ENCODE measurements at places on chromosomes 4 and X.

GRCh38 chr4:2741626-2742025 is 14.5 kb downstream of the TNIP2 start:
- DNase-seq: no peak

DNA sequence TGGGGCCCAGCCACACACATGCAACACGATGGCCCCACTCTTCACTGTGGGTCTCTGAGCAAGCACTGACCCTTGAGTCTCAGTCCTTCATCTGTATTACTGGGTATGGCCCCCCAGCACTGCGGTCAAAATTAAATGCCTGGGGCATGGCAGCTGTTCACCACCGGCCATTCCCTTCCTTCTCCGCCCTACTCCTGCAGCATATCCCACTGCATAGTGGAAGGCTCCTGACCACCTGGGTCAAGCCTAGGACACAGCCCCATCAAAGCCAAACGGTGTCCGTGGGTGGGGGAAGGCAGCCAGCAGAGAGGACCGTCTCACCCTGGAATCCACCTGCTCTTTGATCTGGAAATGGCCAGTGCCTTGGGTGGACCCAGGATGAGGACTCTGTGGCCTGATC is 30.7 kb downstream of the PPP2R2C start:
- no peak for DNase-seq

DNA sequence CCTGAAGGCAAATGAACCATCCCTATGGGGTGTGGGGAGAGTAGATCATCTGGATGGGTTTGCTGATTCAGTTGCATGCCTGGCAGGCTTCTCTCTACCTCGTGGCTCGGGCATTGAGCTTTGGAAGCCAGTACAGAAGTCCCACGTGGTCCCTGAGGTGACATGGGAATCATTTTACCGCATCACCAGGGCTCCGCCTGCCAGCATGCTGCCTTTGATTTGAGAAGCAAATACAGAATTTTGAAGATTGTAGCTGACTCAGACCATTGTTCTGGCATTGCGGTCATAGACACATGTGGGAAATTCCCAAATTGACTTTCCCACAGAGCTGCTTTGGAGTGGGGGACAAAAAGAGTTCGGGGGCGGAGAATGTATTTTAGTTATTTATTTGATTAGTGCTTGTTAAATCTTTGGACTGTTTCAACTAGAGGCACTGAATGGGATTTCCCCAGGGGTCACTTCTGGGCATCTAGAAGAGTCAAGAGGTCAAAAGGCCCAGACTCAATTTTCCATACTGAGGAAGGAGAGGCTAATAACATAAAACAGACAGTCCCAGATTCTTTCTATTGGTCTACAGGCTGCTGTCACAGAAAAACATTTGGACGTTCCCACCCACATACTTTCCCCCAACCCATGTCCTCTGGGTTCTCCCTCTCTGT is 79.3 kb downstream of the NHSL2 start:
- no peak for DNase-seq

- no peak for DNase-seq
These were observed 108.9 kb downstream of the AFAP1 start for GRCh38 chr4:7830747-7831146.

DNA sequence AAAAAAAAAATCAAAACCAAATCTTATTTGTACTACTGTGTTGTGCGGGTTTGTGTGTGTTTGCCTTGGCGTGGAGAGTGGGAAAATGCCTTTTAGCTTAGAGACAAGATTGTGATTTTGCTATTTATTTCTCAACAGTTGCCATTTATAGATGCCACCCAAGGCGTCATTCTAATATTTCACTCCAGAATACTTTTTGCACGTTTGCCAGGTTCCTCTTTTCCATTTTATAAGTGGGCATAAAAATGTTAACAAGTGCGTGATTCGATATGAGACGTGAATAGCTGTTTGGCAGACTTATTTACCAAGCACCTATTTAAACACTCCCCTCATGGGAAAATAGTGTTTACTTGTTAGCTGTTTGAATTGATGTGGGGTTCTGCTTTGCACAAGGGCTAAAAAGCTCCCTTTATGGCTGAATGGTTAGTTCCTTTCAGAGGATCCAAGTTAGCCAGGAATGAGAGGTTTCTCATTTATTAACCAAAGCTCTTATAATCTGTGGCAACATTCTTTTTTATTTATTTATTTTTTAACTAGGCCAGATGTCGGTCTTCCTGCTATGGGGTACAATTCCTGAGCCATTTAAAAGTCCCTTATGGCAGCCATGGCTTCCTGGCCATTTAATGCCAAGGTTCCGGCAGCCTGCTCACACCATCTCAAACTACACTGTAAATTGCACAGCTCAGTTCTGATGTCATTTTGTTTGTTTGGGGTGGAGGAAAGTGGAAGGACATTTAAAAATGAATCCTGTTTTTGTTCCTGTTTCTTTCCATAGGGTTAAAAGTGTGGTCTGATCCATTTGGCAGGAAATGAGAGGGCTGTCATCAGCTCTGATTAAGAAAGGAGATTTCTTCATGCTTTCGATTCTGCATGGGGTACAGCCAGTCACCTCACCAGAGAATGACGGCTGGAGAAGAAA is 14.6 kb downstream of the SMIM20 start:
- no peak for DNase-seq

- peak; percentile 56 for DNase-seq
These were observed 118.3 kb downstream of the MGST2 start for GRCh38 chr4:139783741-139784484.

GRCh38 chr4:84166486-84166885 is 332.6 kb downstream of the NKX6-1 start:
- DNase-seq: no peak

DNA sequence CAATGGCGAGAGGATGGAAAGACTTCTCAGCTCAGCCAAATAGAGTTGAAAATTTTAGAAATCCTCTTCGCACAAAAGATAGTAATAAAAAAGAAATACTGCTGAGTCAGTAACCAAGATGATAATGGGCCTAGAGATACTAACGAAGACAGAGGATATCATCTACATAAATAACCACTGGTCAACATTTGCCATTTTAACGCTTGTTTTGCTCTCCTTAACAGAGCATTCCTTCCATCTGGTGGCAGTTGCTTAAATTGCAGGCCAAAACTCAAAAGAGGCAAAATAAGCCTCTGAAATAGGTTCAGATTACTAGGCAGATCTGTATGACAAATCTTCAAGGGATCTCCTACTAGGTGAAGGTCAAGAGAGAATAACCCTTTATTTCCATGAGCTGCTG is 51.7 kb upstream of the MCF2 start:
- no peak for DNase-seq

DNA sequence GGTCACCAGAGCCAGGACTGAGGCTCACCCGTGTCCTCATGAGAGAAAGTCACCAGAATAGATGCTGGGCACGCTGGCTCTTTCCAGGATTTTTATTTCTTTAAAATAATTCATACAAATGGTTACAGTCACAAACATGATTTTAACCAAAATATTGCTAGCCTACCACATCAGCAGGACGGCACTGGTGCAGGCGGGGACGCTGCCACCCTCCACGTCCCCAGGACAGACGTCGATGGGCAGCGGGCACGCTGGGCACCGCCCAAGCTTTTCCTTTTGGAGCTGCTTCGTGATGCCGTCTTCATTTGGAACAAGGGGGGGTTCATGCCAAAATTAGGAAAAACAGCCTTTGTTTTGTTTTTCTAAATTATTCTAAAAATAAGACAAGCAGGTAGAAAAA is 37.6 kb downstream of the CTBP1 start:
- DNase-seq: no peak

DNA sequence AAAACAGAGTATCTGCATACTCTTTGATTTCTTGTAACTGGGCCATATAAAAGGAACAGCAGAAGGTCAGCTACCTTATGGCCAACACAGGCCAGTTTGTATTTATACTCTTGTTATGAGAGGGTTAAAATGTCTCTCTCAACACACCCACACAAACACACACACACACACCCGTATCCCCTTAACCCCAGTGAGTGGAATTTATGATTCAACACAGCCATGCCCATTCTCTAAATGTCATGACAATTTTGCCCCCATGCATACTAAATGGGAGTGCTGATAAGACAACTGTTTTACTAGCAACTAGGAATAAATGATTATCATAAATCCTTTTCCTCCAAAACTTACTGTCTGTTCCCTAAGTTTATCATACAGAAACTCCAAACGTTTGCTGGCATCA is 22.1 kb upstream of the SCD5 start:
- DNase-seq: no peak

- no peak for DNase-seq
These were observed 33.7 kb upstream of the ADH7 start for GRCh38 chr4:99468889-99469288.

- DNase-seq: no peak
These were observed 85.7 kb downstream of the CORIN start for GRCh38 chr4:47752214-47752613.

DNA sequence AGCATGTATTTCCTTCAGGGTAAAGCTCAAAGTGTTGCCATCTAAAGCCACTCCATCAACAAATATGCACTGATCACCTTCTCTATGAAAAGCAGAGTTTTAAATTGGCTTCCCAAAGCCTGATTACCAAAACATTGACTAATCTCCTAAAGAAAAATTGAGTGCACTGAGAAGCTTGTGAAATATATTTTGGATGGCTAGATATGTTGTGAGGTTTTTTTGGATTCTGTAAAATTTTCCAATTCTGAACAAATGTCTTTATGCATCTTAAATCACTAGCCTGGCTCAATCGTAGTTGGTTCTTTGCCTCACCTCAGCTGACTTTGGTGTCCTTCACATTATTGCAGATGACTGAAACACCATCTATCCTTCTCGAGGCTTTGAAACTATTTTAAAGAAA is 14.9 kb upstream of the EXOSC9 start:
- DNase-seq: no peak

GRCh38 chr4:4758681-4759080 is 100.8 kb upstream of the MSX1 start:
- no peak for DNase-seq

- no peak for DNase-seq
These were observed 100.7 kb upstream of the MAMLD1 start for GRCh38 chrX:150262456-150262855.

GRCh38 chr4:172892300-172892699 is 276.3 kb upstream of the GALNT7 start:
- no peak for DNase-seq

DNA sequence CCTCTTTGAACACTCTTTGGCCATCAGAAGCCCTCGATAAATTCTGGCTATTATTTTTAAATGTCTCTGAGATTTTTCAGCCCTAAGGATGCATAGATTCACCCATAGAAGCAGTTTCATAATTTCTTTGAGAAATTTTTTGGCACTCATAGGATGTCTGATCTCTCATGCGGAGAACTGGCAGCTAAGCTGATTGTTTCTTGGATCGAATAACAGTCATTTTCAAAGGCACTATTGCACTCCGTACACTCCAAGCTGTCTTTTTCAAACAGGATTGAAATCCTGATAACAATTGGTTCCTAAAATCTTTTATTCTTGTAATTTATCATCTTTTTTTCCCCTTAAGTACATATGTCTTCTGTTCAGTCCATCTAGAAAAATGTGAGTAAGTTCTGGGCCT is 411.9 kb downstream of the SPOCK3 start:
- no peak for DNase-seq

- no peak for DNase-seq
These were observed 63.8 kb downstream of the PRDM5 start for GRCh38 chr4:120858776-120859175.

- DNase-seq: no peak
These were observed 36.4 kb downstream of the SMARCA5 start for GRCh38 chr4:143549928-143550327.

DNA sequence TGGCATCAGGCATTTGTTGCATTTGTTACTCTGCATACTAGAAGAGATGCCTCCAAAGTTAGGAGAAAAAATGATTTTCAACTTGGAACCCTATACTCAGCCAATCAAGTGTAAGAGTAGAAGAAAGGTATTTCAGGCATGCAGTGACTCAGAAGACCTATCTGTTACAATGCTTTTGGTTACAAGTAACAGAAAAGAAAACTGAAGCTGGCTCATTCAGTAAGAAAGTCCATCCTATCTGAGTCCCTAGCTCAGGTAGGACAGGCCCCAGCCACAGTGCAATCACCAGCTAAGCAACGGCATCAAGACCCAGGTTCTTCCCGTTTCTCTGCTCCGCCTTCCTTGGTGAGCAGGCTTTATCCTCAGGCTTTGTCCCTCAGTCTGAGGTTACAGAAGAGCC is 23.3 kb downstream of the MECP2 start:
- no peak for DNase-seq

GRCh38 chr4:1576304-1576960 is 107.7 kb downstream of the FAM53A start:
- DNase-seq: no peak

GRCh38 chr4:127578491-127578890 is 54.3 kb upstream of the INTU start:
- no peak for DNase-seq

GRCh38 chrX:108438110-108438623 is at the start of gene COL4A6:
TSS of gene COL4A6 (minus strand) at chrX:108438422. CDS start at chrX:108438196, 226 bp downstream.
- peak; percentile 55 for DNase-seq

DNA sequence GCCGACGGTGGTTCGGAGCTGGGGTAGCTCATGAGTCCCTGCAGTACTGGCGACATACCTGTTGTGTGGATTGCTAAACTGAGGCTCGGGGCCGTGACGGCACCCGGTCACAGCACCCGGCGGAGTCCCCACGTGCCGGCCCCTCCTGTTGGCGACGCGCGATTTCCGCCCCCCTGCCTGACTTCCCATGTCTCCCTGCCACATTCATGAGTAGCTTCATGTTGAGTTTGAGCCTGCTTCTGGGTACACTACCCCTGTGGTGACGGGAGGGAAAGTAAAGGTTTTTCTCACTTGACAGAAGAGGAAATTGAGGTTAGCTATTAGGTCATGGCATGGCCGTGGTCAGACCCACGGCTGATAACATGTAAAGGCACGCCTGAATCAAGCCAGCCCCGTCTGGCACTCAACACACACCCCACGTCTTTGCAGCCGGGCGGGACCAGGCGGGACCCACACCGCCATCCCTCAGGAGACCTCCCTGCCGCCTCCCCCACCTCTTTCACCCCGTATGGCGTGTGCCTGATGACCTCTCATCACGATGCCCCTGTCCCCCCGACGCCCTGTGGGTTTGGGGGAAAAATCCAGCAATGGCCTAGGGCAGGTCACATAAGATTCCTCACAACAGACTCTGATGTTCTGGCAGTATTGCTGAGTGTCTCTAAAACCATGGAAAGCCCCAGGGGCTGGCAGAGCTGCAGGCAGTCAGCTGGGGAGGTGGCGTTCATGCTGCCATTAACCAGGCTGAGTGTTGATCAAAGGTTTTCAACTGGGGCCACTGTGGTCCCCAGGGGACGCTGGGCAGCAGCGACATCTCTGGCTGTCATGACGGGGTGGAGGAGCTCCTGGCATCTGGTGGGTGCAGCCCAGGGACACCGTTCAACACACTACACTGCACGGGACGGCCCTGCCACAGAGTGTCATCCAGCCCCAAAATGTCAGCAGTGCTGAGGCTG is 29.2 kb downstream of the P2RY8 start:
- DNase-seq: peak; percentile 68

DNA sequence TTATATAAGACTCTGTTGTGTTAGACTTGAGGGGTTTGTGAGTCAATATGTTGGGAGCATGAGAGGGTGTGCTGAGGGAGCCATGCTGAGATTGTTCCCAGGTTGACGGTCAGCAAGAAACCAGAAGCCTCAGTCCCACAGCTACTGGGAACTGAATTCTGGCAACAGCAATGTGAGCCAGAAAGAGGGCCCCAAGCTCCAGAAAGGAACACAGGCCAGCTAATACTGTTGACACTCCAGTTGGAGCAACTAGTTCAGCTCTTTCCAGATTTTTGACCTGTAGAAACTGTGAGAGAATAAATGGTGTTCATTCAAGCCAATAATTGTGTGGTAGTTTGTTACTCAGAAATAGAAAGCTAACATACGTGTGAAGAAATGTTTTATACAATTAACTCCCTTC is 17.1 kb downstream of the ADH1A start:
- DNase-seq: no peak
